Naive B cell (primary cell): ENCODE measurements at places on chromosomes 1 and 21. TPM values are rescaled to one million over a fixed set of nuclear protein-coding genes. Genes with fewer than 3 reads are reported as not detected.

The FBXO2 gene
- 6.8 TPM for polyA plus RNA-seq

DNA sequence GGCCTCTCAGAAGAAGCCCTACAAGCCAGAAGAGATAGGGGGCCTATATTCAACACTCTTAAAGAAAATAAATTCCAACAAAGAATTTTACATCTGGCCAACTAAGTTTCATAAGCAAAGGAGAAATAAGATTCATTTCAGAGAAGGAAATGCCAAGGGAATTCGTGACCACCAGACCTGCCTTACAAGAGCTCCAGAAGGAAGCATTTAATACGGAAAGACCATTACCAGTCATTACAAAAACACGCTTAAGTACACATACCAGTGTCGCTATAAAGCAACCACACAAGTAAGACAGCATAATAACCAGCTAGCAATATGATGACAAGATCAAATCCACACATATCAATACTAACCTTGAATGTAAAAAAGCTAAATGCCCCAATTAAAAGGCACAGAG is 704.9 kb upstream of the CHRM3 start:
- DNase-seq: no peak

DNA sequence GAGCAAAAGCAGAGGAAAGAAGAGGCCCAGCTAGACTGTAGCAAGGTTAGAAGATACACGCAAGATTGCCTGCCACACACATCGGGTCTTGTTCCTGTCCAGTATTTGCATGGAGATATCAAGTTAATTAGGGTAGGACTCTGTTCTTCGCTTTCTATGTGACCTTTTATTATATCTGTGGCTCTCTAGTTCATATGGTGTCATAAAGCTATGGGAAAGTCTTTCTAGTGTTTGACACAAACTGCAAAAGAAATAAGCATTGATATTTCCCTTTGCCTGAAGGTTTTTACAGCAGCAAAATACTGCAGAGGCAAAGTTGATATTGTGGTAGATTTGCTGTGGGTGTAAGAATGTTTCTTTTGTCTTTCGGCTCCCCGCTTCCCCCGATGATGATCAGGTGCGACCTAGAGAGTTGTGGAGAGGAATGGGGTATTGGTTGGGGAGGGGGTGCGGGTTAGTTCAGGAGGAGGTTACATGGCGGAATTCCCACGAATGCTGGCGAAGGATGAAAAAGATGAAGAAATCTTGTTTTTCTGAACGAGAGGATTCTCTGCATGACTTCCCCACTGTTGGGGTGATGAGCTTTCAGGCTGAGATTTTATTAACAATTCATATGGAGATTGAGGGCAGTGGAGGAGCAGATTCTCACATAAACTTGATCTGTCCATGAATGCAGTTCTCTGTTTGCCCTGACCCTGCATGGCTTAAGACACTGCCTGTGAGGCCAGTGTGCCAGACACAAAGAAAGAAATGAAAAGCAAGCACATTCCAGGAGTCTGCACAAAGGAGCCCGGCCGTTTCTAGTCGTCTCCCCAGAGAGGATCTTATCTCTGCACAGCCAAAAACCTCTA is 550.2 kb downstream of the USP25 start:
- DNase-seq: no peak

The SETSIP gene
- polyA plus RNA-seq: not detected

The BLZF1 gene
- 12.0 TPM for polyA plus RNA-seq

- DNase-seq: no peak
These were observed 1031.6 kb downstream of the KCNT2 start for GRCh38 chr1:195576641-195577040.

DNA sequence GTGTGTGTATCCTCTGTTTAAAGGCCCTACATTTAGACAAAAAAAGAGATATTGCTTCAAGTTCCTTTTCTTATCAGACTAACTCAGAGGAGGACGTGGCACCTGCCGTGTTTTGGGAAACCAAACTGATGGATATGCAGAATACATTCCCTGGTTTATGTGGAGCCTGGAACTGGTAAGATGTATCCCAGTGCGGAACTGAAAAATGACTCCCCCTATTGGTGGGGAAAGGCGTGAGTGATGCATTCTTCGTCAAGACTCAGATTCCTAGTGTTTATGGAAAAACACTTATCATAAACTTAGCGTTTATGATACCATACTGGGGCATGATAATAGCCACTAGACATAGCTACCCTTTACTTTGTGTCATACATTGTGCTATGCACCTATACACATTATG is 154.2 kb downstream of the ZNF326 start:
- DNase-seq: no peak

The SPRR1B gene
- not detected for polyA plus RNA-seq

DNA sequence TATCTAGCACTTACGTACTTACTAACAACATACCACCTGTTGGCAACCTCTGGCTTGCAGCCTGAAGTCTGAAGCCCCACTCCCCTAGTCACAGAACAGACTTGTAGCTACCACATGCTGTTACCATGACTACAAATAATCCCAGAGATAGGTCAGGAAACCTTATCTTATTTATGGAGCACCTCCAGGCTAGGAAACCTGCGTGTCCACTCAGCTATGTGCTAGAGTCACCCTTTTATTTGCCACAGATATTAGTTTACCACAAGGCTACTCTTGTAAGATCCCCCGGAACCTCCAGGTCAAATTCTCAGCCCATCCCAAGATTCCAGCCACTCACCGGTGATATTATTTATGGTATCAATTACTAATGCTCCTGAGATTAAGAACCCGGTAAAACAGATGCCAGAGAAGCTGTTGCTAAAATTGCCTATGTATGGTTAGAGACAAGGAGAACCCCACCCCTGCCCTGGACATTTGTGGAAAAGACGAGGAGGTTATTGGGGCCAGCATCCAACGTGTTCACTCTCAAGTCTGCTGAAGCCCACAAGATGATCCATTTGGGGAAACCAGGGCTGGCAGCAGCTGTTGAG is 116.5 kb downstream of the TBX15 start:
- DNase-seq: no peak

The TCHHL1 gene
- polyA plus RNA-seq: not detected

DNA sequence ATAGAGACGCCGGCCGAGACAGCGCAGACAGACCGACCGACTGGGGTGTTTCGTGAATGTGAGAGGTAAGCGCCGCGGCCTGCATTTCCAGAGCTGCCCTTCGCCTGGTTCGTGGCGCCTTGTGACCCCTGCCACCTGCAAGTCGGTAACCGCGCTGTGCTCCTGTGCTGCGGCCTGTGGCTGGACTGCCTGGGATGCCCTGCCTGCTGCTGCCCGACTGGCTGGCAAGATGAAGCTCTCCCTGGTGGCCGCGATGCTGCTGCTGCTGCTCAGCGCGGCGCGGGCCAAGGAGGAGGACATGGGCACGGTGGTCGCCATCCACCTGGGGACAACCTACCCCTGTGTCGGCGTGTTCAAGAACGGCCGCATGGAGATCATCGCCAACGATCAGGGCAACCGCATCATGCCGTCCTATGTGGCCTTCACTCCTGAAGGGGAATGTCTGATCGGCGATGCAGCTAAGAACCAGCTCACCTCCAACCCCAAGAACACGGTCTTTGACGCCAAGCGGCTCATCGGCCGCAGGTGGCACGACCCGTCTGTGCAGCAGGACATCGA is 150.8 kb downstream of the RRAGC start:
- DNase-seq: no peak

DNA sequence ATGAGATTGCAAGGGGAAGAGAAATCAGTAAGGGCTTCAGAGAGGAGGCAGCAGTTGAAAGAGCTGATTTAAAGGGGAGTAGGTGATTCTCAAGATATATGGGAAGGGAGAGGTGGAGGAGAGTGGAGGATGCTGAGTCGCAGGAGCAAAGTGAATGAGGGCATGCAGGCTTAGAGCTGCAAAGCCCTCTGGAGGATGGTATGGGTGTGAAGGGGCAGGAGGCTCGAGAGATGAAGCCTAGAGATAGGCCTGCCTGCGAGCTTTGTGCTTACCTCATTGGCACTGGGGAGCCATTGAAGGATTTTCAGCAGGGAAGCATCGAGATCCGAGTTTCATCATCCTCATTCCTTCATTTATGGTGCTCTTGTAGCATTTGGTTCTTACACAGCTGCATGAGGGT is 15.8 kb upstream of the SH2D2A start:
- DNase-seq: no peak

The FAM163A gene
- not detected for polyA plus RNA-seq

The LCE3E gene
- not detected for polyA plus RNA-seq

DNA sequence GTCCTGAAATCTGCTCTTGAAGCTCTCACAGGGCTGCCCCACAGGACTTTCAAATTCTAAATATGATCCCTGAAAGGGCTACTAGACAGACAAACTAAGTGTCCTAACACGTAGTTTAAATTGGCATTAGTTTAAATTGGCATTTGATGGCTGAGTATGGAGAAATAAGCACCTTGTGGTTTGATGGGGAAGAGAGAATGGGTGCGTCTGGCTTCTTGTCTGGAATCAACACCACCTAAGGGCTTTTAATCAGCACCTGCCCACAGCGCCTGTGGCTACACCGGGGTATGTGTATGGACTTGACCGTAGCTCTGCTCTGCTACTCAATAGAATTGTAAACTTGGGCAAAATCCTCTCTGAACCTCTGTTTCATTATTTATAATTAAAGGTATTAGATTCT is 5.7 kb upstream of the LAMB3 start:
- DNase-seq: no peak

GRCh38 chr1:84757301-84757700 is 67.0 kb upstream of the SSX2IP start:
- no peak for DNase-seq

The TFAP2E gene
- polyA plus RNA-seq: 0.29 TPM

- no peak for DNase-seq
These were observed 29.6 kb upstream of the C1orf87 start for GRCh38 chr1:60103186-60103585.

DNA sequence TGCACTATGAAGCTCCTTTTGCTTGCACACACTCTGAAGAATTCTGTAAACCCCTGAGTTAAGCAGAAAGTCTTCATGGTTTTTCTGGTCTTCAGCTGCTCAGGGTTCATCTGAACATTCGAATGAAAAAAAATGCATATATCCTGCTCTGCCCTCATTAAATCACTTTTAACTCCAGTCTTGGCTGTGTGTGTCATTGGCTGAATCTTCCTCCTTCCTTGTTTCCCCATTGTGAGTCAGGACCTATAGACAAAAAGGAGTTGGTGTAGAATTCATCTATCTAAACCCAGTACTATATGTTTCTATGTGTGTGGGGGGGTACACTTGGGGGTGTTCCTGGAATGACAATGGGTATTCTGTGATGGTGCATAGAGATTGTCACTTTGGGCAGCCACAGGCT is 6.6 kb upstream of the SPRR1B start:
- DNase-seq: no peak

- DNase-seq: no peak
These were observed 20.6 kb upstream of the BCAR3 start for GRCh38 chr1:93702111-93702827.

- DNase-seq: peak; percentile 18
These were observed 16.1 kb upstream of the STMN1 start for GRCh38 chr1:25922056-25922970.

The NOTCH2 gene
- polyA plus RNA-seq: 65.5 TPM

DNA sequence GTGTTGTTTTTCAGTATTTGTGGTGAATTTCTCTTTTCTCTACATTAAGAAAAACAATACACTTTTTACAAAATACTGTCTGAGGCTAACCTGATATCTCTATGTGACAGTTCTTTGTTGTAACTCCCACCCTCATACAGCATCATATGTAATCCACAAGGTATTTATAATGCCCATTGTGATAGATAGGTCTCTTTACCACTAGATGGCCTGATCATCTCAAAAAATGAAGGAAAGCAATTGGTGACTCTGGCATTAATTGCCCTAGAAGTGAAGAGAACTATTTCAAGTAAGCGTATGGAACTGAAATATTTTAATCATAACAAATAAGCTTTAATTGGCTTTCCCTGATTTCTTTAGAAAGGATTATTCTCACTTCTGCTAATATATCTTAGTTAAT is 36.2 kb upstream of the HFM1 start:
- DNase-seq: no peak

DNA sequence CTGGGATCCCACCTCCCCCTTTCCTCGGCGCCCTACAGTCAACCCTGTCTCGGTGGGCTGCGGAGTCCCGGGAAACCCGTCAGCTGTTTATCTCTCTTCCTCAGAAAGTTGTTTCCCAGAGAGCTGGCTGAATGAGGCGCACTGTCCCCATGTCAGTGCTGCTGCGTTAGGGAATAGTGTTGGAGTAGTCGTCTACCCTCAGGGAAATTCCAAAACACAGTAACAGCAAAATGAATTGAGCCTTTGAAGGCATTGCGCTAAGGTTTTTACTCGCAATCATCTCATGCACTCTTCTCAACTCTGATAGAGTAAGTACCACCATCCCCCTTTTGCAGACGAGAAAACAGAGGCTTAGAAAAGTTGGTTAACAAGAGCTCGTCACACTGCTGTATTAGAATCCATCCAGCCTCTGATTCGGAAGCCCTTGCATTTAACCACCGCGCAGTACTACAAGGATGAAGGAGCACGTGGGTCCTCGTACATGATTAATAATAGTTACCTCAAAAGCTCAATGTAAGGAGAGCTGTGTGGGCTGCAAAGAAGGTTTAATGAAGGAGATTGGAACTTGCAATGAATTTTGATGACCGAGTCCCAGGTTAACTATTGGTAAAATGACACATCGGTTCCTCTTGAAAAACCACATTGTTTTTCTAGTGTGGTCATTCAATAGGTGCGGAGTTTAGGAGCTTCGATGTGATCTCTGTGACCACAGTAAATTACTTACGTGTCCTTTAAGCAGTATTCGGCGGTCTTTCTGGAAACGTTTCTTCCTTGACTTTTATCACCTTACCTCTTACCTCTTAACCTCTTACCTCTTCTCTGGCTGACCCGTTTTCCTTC is 788 bp upstream of the EDEM3 start:
- no peak for DNase-seq

DNA sequence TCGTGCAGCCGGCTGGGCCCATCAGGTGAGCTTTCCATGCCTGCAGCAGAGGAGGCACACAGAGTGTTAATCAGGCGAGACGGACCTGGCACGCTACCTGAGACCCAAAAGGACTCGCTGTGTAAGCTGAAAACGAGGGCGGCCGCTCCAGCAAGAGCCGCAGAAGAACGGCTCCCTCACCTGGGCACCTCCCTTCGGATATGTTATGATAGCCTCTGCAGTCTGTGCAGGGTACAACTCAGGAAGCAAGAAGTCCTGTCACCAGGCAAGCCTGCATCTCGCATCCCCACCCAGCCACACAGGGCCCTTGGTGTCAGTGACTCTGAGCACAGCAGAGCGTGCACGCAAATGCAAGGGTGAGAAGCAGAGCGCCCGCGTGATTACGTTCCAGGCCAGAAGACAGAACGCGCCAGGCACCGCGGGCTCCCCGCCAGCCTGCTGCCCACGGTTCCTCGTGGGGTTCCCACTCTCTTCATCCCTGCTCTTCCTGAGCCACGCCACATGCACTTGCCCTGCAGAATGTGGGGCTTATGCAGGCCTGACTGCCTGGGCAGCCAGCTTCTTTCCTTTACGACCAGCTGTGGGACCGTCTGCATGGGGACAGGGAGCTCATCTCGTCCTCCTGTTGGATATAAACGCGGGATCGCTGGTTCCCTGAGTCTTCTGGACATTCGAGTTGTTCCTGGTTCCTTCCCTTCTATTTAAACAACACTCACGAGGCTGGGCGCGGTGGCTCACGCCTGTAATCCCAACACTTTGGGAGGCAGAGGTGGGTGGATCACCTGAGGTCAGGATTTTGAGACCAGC is 20.2 kb upstream of the LRRC47 start:
- DNase-seq: no peak
